ENCODE measurements at places on chromosomes 1 and 21. TPM values are rescaled to one million over a fixed set of nuclear protein-coding genes. Genes with fewer than 3 reads are reported as not detected.

NR5A2 gene
- total RNA-seq, result 0.24 TPM

TRIM58 gene
- 0.24 TPM for total RNA-seq

TEX38 gene
- total RNA-seq, result not detected

CDC7 gene
- total RNA-seq, result 0.72 TPM

KCNH1 gene
- total RNA-seq, result 1.7 TPM

PADI2 gene
- total RNA-seq, result 25.5 TPM

MAST2 gene
- 12.6 TPM for total RNA-seq

PGLYRP4 gene
- 1.9 TPM for total RNA-seq

TMEM53 gene
- 5.5 TPM for total RNA-seq

MYBPH gene
- not detected for total RNA-seq

KRTAP19-3 gene
- total RNA-seq, result not detected
